ENCODE measurements at places on chromosomes 6 and 20. TPM values are rescaled to one million over a fixed set of nuclear protein-coding genes. Genes with fewer than 3 reads are reported as not detected.

- no peak for DNase-seq
Measured at GRCh38 chr6:81071121-81071520, 681.4 kb downstream of the TENT5A start.

DNA sequence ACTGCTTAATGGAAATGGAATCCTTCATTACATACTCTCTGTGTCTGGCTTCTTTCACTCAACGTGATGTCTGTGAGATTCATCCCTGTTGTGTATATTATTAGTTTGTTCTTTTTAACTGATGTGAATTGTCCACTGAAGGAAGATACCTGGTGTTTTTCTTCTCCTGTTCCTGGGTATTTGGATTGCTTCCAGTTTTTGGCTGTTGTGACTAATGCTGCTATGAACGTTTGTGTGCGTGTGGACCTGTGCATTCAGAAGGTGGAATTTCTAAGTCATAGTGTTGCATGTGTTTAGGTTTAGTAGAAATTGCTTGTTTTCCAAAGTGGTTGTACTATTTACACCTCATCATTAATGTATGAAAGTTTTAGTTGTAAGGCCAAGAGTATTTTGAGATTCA is 3.8 kb downstream of the TULP4 start:
- no peak for DNase-seq

DNA sequence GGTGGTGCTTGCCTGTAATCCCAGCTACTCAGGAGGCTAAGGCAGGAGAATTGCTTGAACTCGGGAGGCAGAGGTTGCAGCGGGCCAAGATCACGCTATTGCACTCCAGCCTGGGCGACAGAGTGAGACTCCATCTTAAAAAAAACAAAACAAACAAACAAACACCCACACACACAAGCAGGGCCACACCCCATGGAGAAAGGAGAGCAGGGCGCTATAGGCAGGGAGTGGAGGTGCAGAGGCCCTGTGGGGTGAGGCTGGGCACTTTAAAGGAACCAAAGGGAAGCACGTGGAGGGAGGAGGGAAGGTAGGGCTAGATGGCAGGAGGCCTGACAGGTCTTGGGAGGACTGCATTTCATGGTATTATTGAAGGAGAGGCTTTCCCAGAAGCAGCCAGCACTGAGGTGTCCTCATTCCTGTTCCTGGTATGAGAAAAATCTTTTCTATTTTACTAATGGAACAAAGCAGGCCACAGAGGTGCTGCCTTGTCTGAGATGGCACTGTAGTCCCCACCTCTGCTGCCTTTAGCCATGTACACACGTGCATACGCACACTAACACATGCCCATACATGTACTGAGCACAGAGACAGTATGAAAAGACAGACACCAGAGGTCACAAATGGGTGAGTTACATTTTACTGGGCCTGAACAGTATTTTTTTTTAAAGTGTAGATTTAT is 44.0 kb downstream of the BCAS4 start:
- no peak for DNase-seq

DNA sequence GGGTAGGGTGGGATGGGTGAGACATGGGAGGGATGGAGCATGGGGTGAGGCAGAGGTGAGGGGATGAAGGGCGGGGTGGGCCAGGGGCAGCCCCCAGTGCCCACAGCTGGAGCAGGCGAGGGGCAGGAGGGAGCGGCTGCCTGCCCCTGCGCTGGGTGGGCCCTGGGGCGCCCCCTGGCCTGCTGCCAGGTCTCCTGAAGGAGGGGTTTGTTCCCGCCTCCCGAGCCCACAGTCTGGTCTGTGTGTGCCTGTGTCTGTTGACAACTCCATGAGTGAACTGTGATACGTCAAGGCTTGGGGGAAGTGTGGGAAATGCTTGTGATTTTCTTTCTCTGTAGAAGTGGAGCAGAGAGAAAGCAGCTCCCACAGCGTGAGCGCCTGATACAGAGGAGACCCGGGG is 10.9 kb upstream of the MRGBP start:
- no peak for DNase-seq

GRCh38 chr20:18904624-18905023 is 91.0 kb downstream of the SCP2D1 start:
- DNase-seq: no peak

DNA sequence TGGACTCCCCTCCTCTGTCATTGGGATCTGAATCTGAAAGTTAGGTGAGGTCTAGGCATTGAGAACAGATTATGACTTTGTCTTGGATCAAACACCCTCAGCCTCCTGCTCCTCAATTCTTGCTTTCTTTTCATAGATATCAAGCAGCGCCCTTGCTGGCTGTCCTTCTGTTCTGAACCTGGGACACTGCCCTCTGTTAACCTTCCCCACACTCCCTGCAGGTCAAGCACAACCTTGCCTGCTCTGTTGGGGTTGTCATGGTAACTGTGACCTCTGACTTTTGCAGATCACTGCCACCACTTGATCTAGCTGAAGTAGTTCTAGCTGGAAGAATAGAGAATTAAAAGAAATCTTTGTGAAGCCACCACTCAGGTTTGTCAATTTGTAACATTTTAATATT is 16.4 kb upstream of the MICA start:
- no peak for DNase-seq

- no peak for DNase-seq
Measured at GRCh38 chr20:62410746-62411478, 3.8 kb upstream of the CABLES2 start.

- no peak for DNase-seq
Measured at GRCh38 chr6:77025736-77026223, 437.5 kb downstream of the HTR1B start.

DNA sequence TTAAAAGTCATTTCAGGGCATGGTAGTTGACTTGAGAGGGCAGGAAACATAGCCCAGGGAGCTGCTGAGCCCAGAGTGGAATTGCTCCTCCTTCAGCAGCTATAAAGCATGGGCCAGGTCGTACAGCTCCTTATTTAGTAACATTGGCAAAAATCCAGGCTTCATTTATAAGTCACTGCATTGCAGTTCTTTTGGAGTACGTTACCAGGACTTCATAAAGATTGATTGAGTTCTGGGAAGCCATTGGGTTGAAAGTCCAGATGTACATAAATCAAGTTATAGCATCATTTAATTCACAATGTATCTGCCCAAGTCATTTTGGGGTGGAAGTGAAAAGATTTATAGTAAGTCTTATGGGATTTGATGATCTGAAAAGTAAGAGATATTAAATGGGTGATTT is 53.0 kb upstream of the ANKEF1 start:
- no peak for DNase-seq

DNA sequence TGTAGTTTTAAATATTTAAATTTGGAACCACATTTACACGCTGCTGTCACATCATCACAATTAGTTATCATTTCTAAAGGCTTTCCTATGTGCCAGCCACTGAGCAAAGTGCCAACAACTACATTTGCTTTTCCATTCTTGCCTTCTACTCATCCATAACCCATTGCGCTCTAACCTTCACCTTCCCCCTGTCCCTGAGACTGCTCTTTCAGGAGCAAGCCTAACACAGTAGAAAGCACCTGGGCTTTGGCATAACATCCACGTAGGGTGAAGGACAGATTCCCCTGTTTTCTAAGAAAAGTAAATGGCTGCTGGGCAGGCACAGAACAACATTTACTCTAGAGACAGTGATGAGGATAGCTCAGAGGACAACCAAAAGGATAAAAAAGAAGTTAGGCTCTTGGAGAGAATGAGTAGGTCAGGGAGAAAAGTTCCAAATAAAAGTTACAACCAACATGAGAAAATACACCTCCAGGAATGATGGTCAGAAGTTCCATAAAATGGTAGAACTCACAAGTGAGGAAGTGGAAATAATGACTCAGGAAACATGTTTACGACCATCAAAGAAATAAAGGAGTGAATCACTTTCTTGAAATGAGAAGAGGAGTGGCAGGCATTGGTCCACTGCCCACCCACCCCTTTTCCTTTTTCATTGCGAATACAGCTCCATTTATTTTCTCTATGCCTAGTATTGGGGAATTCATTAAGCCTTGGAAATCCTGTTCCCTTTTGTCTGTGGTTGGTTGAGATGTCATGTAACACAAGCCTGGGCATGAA is 77.2 kb downstream of the PFDN4 start:
- no peak for DNase-seq

DNA sequence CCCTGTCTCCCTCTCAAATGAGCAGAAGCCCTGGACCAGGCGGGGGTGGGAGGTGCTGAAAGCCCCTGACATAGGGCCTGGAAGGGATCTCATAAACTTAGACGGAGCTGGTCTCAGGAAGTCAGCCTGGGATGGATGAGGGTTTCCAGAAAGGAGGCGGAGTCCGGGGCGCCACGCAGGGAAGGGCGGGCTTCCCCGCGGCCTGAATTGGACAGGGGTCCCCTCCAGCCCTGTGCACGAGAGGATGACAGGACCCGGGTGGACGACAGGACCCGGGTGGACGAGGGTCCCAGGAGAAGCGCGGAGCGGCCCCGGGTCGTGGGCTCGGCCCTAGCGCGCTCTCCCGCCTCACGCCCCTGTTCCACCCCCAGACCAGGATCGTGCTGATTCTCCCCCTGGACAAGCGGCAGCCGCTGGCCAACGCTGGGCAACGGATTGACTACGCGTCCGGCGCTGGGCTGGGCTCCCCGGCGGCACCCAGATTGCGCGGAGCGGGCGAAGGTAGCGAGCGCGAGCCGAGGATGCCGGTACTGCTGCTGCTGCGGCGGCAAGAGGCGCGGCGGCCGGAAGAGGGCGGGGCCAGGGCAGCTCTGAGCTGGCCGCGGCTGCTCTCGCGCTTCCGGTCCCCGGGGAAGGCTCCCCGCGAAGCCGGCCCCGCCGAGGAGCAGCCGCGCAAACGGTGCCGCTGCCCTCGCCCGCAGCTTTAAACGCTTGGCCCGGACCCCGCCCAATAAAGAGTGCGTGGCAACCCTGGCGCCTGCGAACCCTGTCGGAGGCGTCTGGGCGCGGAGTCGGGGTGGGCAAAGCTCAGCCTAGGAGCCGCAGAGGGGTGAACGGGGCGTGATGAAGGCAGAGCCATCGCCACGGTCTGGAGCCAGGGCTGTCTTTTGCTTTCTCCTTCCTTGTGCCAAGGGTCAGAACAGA is 1.3 kb downstream of the C20orf144 start:
- DNase-seq: no peak

- DNase-seq: no peak
Measured at GRCh38 chr6:16139556-16139955, 10.7 kb downstream of the MYLIP start.

- DNase-seq: no peak
Measured at GRCh38 chr6:11424395-11425034, 113.0 kb upstream of the TMEM170B start.

DNA sequence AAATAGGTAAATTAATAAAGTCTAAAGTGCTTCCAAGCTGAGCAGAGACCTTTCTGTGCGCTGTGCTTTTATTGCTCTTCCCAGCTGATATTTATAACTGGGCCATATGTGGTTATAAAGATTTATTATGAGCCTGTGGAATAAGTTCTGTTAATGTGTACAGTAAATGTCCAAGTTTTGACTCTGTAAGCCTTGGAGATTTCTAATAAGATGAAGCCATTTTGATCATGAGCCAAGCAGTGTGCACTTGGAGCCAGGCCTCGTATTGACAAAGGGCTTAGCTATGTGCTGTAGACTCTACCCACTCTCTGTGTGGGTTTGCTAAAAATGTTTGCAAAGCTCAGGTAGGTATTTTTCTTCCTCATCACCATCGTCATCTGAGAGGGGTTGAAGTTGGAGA is 361.1 kb downstream of the FOXA2 start:
- no peak for DNase-seq

DNA sequence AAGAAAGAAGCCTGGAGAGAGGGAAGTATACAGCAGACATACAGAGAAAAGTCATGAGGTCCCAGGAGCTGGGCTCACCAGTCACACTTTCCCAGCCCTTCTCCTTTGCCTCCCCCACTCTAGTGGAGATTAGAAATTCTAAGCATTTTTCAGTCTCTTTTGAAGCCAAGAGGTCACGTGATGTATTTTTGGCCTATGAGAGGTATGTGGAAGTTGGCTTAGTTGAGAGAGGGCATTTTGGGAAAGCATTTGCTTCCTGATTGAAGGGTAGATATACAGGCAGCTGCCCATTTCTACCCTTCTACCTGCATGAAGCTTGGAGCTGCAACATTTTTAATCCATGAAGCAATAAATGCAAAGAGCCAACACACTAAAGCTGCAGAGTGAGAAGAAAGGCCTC is 106.0 kb upstream of the TNFAIP3 start:
- DNase-seq: no peak

DNA sequence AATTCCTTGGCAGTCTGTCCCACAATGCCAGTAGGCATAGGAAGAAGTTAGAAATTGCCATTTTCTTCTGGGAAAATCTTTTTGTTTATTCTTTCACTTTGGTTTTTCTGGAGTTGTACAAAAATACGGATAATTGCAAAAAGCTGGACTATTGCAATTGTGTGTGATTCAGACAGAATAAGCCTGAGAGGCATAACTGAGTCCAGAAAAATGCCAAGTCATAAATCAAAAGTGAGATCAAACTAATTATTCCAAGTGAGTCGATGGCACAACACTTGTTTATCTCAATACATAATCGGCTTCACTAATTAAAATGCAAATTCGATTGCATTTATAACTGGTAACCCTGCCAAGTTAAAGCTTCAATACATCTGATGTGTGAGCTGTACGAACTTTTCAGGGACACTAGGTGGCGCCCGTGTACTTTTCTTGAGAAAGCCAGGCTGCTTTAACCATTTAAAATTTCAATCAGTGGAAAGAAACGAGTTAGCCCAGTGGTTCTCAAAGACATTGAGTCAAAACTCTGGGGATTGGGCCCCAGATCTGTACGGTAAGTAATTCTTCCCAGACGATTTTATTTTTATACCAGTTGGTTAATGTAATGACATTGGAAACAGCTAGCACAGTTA is 102.6 kb downstream of the LAMP5 start:
- no peak for DNase-seq

GRCh38 chr6:168683621-168684020 is 242.6 kb downstream of the SMOC2 start:
- no peak for DNase-seq

- DNase-seq: no peak
Measured at GRCh38 chr6:163364641-163365040, 49.9 kb upstream of the QKI start.

DNA sequence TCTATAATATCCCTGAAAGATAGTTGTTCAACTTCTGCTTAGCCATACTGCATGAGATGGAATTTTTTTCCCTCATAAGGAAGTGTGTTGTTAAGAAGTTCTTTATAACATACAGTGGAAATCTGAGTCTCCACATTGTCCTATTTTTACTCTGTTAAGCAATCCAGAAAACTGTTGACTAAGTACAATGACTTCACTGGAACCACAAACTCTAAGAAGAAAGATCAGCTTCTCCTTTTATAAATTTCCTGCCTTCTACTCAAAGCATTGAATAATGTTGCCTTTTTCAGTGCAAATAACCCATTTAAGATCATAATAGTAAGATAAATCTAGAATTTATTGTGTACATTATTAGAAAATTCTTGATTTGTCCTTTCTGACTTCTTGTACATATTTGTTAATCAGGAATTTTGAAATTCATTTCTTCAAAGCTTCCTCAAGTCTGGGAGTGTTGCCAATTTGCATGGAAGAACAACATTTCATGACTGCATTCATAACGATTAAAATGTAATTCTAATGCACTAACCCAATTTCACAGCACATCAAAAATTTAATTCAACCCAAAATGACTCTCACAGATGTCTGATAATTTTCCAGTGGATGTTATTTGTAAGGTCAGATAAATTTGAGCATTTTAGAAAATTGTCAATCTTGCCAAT is 45.6 kb upstream of the ANKEF1 start:
- no peak for DNase-seq

GRCh38 chr6:16659466-16660156 is 101.6 kb downstream of the ATXN1 start:
- no peak for DNase-seq

Gene AHI1
- 81.7 TPM for polyA plus RNA-seq

Gene PSMF1
- polyA plus RNA-seq: 137 TPM

Gene TMC2
- polyA plus RNA-seq: 0.44 TPM

Gene MED23
- polyA plus RNA-seq: 39.0 TPM

Gene HLA-DQA1
- polyA plus RNA-seq: 2.2 TPM

Gene GSTA3
- 0.70 TPM for polyA plus RNA-seq

Gene SLPI
- 0.42 TPM for polyA plus RNA-seq

Gene INSM1
- not detected for polyA plus RNA-seq

Gene GPSM3
- polyA plus RNA-seq: 8.0 TPM

Data from left renal pelvis (tissue), 4 donors.